ENCODE measurements at places on chromosomes 7 and 10.
A peak's percentile ranks its signal among the peaks of the same experiment; 100 is the strongest.

DNA sequence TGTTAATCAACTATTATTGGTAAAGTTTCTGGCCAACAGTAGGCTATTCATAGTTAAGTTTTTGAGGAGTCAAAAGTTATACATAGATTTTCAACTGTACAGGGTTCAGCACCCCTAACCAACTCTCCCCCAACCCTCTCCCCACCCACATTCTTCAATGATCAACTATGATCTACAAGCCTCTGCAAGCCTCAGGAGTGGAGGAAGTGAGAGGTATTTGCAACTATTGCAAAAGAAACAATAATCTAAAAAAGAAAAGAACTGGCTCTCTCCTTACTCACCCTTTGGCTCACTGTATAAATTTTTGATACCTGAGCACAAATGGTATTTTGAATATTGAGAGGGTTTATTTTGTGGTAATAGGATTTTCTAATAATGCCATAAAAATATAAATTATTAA, 179.8 kb downstream of the IPMK start:
- DNase-seq: no peak

DNA sequence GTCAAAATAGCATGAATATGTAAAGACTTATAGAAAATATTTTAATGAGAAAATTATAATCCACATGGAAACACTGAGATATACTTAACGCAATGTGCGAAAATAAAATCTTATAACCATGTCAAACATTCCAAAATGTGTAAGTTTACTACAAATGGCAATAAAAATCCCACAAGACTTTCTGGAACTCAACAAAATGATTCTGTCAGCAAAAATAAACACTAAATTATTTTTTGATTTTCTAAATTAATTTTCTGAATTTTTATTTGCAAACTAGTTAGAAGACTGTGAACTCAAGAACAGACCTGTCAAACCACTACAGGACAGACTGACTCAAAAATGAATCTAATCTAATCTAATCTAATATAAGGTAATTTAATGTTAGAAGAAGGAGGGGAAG, 160.8 kb upstream of the KCTD7 start:
- DNase-seq: no peak

GRCh38 chr10:5814110-5815107, 1.2 kb upstream of the GDI2 start:
- DNase-seq: no peak

GRCh38 chr7:28038175-28038797, 142.3 kb downstream of the JAZF1 start:
- DNase-seq: no peak

DNA sequence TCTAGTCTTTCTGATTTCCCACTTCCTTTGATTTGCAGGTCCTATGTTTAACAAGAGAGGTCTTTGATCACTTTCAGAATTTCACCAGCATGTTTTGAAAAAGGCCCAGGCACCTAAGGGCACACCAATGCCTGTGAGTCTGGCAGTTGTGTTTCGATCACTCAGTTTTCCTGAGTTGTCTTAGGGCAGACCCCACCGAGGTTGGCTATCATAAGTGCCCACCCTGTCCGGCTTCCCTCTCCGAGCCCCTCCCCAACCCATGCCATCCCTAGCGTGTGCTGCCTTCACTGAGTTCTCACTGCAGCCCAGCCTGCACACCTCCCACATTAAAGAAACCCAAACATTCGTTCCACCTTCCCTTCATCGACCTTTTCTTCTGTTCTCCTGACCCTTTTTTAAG, 257.9 kb downstream of the GRID1 start:
- DNase-seq: no peak

- DNase-seq: no peak
These were observed 132.8 kb upstream of the TCERG1L start for GRCh38 chr10:131444286-131444685.

GRCh38 chr10:119538632-119539358, 3.7 kb downstream of the RGS10 start:
- DNase-seq: no peak

DNA sequence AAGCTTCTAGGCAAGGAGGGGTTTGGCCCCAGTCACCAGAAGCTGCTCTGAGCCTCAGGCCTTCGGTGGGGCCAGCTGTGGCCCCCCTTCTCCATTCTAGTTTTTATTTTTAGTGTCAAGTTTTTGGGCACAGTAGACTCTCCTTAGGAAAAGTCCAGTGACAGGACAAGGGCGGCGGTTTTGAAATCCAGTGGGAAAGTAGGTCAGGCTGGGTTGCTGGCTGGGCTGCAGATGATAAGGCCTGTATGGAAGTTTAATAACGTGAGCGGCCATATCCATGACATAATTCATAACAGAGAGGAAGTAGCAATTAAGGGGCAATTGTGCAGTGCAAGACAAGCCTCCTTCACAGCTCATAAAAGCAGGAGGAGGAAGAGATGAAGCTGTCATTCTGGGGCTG, 87.1 kb upstream of the ZNF716 start:
- no peak for DNase-seq

DNA sequence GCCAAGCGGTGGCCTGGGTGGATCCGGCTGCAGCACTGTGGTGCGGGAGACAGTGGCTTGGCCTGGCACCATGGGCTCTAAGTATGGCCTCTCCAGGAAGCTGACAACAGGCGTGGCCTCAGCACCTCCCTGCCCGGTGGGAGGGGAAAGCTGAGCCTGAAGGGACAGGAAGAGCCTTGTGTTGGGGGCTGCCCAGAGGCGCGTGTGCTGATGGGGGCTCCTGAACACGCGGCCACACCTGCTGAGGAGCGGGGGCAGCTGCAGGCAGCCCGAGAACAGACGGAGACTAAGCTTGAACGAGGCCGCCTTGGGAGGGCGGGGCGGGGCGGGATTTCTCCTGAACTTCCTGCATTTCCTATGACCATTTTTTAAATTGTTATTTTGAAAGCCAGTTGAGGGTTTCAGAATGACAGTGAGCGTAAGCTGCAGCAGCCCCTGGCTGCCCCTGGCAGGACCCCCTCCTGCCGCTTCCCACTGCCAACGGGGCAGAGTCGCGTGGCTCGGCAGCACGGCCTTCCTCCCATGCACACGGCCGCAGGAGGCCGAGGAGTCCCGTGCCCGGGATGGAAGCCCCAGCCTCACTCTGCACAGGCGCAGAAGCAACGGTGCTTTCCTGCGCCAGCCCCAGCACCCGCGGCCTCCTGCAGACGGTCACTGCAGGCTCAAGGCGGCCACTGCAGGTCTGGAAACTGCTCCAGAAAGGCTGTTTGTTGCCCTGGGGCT, 43.2 kb downstream of the DPYSL4 start:
- DNase-seq: no peak

DNA sequence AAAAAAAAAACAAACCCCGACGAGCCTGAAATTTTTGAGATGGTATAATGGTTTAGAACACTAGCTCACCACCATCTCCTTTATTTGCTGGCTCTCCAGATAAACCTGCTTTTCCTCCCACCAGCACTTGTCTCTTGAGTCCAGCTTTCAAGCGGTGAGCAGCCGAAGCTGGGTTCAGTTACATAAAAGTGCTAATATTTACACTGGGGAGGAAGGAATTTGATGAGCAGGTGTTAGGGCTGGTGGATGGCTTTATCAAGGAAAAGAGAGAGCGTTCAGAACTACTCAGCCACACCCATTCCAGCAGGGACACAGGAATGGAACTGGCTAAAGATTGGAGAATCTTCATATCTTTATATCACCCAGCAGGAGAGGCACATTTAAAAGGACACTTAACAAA, 6.6 kb upstream of the CALML3 start:
- no peak for DNase-seq

DNA sequence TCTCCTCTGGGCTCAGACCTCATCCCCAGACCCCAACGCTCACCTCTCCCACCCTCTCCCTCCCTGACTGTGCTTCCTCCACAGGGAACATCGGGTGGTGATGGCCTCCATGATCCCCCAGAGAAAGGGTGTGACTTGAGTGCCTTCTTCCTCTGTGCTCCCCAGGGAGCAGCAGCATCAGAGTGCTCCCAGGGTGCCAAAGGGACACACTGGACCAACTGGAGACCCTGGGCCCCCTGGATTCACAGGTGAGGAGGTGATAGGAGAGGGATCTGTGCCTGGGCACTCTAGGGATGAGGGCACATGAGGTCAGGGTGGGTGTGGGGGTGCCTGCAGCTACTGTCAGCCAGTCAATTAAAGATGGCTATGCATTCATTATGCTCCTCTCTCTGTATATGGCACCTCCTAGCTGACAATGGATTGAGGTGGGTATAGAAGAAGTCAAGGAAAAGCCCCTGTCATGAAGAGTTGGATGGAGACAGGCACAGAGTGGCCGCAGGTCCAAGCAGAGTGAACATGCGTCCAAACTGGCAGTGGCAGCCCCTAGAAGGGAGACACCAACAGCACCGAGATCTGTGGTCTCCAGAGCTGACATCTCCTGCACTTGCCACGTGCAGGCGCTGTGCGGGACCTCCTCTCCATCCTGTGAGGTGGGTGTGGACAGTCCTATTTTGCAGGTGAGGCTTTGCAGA, 15.5 kb upstream of the VOPP1 start:
- DNase-seq: no peak

- no peak for DNase-seq
These were observed 63.4 kb downstream of the VAX1 start for GRCh38 chr10:117074621-117075020.

DNA sequence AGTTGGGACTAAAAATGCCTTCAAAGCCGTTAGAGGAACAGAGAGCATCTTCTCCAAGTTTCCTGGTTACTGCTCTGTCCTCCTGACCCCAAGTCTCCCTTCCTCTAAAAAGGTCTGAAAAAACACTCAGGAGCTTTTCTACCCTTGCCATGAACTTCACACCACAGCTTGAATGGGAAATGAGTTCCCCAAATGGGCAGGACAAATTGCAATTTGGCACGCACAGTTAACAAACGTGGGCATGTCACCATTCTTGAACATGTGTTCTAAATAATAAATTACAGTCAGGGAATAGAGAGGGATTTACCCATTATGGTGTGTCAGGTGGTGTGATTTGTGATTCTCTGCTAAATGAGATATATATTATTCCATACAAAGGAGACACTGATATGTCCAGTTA, 91.2 kb upstream of the WNT16 start:
- DNase-seq: no peak

- DNase-seq: peak; percentile 53
These were observed 78.6 kb downstream of the CDH23 start for GRCh38 chr10:71475243-71475871.

DNA sequence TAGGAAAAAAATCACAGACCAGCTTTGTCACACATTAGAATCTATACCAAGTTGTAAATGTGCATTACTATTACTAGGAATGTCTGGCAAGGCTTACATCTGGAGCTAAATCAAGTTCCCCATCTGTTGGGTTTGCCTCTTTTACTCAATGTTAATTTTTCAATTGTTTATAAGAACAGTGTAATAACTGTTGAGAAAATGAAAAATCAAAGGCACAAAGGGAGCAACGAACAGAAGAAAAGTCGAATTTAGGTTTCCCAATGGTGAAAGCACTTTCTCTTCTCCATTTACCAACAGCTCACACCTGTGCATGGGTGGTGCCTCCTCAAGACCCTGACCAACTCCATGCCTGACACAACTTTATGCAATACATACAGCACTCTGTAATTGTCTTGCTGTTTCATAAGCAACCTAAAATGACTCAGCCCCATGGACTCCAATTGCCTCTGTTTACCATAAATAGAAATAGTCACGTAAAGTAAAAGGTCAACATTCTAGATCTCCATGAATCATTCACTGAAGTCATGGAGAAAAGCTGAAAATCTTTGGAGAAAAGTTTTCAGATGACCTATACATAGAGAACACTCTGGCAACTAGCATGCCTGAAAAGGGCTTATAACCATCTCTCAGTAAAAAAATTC, 95.5 kb upstream of the KCNIP2 start:
- DNase-seq: no peak

DNA sequence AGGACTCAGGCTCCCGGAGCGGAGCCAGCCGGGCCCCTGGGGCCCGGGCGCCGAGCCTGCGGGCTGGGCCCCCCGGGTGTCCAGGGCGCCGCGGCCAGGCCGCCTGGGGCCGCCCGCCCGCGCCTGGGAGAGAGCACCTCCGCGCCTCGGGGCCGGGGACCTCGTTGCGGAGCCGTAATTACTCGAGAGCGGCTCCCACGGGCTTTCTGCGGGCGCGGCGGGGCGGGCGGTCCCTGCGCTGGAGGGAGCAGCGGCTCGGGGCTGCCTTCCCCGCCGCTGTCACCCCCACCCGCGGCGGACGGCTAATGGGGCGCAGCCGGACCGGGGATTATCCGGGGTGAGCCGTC, 1.5 kb downstream of the GNB2 start:
- peak; percentile 60 for DNase-seq

- DNase-seq: peak; percentile 47
These were observed 87.4 kb downstream of the CHST15 start for GRCh38 chr10:124005991-124006392.

DNA sequence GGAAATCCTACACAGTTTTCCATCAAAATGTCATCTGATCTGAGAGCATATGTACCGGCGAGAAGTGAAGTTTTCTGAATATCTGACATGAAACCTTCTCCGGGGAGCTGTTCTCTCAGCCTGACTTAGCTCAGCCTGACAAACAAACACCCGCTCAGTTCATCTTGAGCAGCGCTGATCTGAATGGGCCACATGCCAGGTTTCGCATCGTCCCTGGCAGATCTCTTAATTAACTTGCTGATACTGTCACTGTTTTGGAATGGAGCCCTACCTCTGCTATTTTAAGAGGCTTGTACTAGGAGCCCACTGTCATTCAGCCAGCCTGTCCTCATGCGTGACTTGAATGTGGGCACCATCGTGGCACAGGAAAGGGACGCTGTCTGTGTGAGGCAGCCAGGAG, 109.2 kb downstream of the STRA8 start:
- DNase-seq: no peak

- DNase-seq: no peak
These were observed 43.4 kb downstream of the C7orf25 start for GRCh38 chr7:42868480-42868879.

GRCh38 chr7:31550432-31550831, 36.5 kb downstream of the ITPRID1 start:
- DNase-seq: no peak

Data from nephron progenitor cell (in vitro differentiated cells).